Stimulated activated CD4-positive, alpha-beta T cell treated with anti-CD3 and anti-CD28 coated beads, TNF-alpha, amount 100 ng/mL, for 4 hours (primary cell): ENCODE measurements at places on chromosomes 2 and 18.

- DNase-seq: no peak
Observed at GRCh38 chr2:168525020-168525419, 68.9 kb downstream of the CERS6 start.

GRCh38 chr2:129458436-129458835 is 521.0 kb upstream of the RAB6C start:
- DNase-seq: no peak

- no peak for DNase-seq
Observed at GRCh38 chr18:36309436-36310391, 12.2 kb downstream of the FHOD3 start.

- no peak for DNase-seq
Observed at GRCh38 chr2:122329278-122329677, 573.8 kb downstream of the TSN start.

- DNase-seq: no peak
Observed at GRCh38 chr2:1609040-1609439, 135.3 kb downstream of the PXDN start.

GRCh38 chr2:215830304-215830703 is 183.0 kb downstream of the MREG start:
- no peak for DNase-seq
